ENCODE measurements at places on chromosomes 1 and 21.

DNA sequence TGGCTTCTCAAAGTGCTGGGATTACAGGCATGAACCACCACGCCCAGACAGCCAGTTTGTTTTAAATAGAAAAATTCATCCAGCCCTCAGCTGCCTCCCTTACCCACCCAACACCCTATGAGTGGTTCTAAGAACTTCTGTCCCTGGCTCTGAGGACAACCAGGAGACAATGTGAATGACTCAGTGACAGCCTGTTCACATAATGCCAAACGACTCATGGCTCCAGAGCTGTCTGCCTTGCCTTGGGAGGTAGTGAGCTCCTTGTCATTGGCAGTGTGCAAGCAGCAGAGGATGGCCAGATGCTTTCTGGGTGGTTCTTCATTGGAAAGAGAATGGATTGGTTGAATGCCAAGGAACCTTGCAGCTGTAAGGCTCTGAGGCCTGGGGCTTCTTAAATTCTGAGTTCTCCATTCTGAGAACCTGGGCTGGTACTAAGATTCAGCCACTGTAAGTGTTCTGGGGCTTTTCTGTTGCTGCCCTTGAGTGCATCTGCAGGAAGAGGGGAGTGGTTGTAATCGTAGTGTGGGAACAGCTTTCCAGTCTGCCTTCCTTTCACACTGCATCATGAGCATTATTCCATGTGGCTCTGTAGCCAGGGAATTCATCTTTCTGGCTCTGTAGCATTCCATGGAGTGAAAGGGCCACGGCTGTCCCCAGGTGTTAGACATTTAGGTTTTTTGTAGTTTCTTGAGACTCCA lies 5.8 kb downstream of the SERINC2 start:
- no peak for DNase-seq

DNA sequence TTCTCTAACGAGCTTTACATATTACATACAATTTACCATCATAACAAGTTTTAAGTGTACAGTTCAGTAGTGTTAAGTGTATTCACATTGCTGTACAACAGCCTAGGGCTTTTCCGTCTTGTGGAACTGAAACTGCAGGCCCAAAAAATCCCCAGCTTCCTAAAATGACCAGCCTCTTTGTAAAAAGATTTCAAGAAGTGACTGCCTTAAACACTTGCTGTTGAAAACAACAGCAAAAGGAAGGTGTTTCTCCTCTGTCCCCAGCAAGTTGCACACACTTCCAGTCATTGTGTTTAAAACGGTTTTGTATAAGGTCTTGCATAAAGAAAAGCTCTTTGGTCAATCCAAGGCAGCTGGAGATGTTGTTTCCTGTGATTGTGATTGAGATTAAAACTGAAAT lies 16.0 kb upstream of the GBP1 start:
- DNase-seq: no peak

DNA sequence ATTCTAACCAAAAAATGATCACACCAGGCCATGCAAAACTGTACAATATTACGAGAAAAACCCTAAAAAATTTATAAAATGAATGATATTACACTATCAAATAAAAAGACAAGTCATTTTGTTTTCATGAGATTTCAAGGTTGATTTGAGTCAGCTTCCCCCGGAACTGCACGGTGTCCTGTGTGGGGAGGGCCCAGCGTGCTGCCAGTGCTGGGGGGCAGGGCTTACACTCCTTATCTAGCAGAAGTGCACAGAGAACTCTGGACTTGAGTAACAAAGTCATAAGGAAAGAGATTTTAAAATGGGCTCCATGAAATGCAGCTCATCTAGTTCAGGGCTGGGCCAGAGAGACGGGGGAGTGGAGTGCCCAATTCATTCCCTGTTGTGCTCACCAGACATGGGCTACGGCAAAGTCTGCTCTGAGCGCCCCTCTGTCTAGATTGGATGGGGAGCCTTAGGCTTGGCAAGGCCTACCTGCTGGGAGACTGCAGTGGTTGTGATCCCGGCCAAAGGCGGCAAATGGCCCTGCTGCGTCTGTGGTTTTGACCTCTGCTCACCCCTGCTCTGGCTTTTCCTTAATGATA lies 50.1 kb downstream of the COQ8A start:
- no peak for DNase-seq

DNA sequence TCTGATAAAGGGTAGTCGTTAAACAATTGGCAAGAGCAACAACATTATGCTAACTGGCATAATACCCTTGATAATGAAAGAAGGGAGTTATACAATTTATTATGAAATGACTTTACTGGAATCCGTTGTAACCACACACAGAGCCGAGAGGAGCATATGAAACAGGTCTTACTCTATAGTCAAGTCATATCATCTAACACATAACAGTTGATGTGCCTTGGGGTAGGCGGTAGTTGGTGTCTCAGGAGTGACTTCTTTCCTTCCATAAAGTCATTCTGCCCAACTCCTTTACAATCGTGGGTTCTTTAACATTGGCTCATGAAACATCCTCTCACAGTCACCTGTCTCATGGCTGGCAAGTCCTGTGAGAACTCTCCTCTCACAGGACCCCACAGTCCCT lies 225.2 kb downstream of the LTN1 start:
- no peak for DNase-seq

GRCh38 chr1:209328196-209328595 lies 255.3 kb upstream of the CAMK1G start:
- no peak for DNase-seq

- no peak for DNase-seq
Observed at GRCh38 chr1:32816676-32817158, 441 bp downstream of the YARS1 start.

- DNase-seq: no peak
Observed at GRCh38 chr1:43232482-43232881, 37.3 kb upstream of the TMEM125 start.

DNA sequence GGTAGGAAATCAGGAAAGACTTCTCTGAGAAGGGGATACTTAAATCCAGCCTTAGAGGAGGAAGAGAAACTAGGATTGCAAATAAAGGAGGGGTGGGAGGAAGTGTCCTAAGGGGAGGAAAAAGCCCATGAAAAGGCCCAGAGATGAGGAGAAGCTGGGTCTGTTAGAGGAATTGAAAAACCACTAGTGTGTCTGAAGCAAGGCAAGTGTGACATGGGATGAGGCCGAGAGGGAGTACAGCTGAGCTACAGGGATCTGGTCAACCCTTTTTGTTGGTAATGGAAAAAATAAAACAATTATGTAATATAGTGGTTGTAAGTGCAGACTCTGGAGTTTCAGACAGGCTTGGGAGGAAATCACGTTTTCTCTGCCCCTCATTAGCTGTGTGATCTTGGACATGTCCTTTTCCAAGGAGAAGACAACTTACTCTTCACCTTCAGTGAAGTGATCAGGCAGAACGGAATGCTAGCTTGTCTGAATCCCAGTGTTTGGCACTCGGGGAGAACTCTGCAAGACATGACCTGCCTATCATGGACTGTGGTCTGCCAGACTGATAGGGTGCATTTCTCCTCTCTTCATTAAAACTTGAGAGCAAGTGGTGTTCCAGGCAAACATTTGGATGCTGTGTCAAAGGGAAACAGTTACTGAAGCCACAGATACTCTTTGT lies 7.4 kb upstream of the S100A10 start:
- no peak for DNase-seq

Measured in cortex of kidney (tissue), 1 donor.